A673 (cell line): ENCODE measurements at places on chromosomes 7 and 10. TPM values are rescaled to one million over a fixed set of nuclear protein-coding genes. Genes with fewer than 3 reads are reported as not detected.

GRCh38 chr10:72802763-72803505 lies 90.6 kb upstream of the OIT3 start:
- DNase-seq = no peak

DNA sequence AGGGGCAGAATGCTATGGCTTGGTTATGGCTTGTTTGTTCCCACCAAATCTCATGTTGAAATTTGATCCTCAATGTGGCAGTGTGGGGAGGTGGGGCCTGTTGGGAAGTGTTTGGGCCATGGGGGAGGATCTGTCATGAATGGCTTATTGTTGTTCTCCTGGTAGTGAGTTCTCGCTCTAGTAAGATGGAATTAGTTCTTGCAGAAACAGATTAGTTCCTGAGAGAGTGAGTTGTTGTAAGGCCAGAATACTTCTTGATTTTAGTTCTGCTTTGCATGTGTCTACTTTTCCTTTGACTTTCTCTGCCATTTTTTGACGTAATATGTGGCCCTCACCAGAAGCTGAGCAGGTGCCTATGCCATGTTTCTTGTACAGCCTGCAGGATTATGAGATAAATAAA lies 188.2 kb downstream of the KIF20B start:
- no peak for DNase-seq

GRCh38 chr10:79938728-79939406 lies 10.0 kb downstream of the SFTPD start:
- no peak for DNase-seq

- DNase-seq = peak; percentile 6
Measured at GRCh38 chr10:14296065-14296709, 34.5 kb downstream of the FRMD4A start.

The COL28A1 gene
- total RNA-seq = 0.22 and 0.34 TPM in 2 replicates

The UCN3 gene
- total RNA-seq = not detected in 2 replicates
